Breast epithelium (tissue), 4 donors: ENCODE measurements at places on chromosomes 3 and 15. TPM values are rescaled to one million over a fixed set of nuclear protein-coding genes. Genes with fewer than 3 reads are reported as not detected.

Gene SLC28A1
- not detected for total RNA-seq

Gene CDHR4
- not detected for total RNA-seq

Gene ROPN1
- total RNA-seq, result 2.3 TPM

Gene ACKR4
- total RNA-seq, result 1.1 TPM

Gene ACKR2
- 6.9 TPM for total RNA-seq

Gene CLDN18
- total RNA-seq, result not detected

Gene PRR20G
- not detected for total RNA-seq
